ENCODE measurements at places on chromosomes 12 and 14.

GRCh38 chr12:89988188-89988915, 279.7 kb upstream of the ATP2B1 start:
- peak; percentile 46 for DNase-seq

DNA sequence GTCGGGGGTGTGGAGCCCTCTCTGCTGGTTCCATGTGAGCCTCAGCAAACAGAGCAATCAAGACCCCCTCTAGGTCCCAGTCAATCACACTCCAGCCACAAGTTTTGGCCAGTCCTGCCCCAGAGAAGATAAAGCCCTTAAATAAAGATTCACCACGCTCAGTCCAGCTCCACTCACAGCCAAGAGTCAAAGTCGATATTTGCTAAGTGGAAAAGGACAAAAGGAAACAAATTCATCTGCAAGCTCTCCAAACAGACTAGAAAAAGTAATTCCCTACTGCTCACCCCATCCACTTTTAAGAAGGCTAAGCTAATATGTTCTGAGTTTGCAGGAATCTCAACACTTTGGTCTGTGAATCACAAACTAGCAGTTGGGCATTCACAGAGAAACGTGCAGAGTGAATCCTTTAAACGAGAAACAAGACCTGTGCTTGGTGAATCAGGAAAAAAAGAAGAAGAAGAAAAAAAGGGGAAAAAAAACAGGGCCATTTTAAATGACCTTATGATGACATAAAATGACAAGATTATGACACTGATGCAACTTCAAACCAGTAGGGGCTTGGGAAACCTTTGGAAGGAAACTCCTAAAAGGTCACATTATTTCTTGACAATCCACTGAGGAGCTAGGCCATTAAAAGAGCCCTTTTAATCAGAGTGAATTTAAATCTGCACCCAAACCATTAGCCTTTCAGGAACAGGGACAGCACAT, 41.8 kb upstream of the FOXN3 start:
- DNase-seq = no peak

DNA sequence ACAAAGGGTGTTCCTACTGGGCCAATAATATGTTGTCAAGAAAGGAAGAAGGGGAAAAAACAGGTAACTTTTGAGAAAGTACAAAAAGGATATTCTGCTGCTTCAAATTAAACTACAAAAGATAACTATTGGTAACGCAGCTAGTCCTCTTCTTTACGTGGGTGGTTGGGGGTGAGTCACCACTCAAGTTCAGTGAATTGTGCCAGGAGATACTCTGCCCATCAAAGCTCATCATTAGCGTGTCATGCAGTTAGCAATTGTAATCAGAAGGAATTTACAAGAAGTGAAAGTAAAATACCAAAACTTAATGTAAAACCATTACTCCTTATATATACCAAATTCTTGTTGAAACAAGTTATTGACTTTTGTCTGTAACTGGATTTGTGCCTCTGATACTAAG, 342.0 kb downstream of the NPAS3 start:
- DNase-seq = no peak

- no peak for DNase-seq
Observed at GRCh38 chr12:131619736-131620506, 91.0 kb upstream of the SFSWAP start.

GRCh38 chr12:8064131-8064530, 2.0 kb downstream of the C3AR1 start:
- no peak for DNase-seq

GRCh38 chr12:28050606-28051005, 78.1 kb upstream of the PTHLH start:
- DNase-seq = no peak

- DNase-seq = no peak
Observed at GRCh38 chr12:20567413-20567812, 127.7 kb upstream of the SLCO1C1 start.

DNA sequence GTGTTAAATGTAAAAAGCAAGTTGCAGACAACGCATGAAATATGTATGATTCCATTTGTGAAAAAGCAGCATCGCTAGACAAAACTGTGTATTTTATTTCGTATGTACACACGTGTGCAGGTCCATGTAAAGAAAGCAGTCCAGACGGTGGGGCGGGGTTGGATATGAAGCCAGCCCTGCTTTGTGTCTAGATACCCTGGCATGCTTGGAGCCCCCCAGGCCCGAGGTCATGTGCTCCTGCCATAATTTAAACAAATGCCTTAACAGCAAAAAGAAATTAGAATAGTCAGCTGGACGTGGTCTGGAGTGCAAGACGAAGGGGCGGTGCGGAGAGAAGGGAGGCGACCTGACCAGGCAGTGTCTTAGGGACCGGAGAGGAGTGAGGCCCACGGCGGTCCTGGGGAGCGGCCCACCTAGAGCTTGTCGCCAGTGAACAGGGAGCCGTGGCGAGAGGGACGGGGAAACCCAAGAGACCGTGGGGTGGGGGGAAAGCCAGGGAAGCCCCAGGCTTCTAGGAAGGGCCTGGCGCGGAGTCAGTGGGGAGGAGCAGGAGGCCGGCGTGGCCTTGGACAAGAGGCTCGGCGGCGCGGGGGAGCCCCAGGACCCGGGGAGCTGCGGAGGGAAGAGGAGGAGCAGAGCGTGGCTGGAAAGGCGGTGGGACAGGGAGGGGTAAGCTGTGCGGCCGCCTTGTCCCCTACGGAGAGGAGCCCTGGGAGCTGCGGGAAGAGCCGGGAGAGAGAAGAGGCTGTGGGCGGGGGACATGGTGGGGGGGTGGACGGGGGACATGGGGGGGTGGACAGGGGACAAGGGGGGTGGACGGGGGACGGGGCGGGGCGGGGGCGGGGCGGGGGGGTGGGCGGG, 118.5 kb upstream of the C14orf180 start:
- DNase-seq = peak; percentile 37

DNA sequence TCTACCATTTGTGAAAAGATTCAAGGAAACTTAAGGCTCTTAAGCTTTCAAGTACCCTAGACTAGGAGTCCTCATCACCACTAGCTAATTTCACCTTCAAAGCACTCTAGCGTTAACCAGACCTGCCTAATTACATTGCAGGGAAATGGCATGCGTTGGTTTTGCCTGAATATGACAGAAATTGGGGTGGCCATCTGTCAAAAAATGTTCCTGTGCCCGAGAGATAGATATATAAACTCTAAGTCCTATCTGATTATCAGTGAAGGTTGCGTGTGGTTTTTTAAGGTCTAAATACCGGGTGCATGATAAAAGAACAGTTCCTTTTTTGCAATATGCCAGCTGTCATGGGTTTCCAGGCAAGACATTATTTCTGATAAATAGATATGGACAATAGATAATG, 48.3 kb downstream of the SPRING1 start:
- no peak for DNase-seq

- no peak for DNase-seq
Observed at GRCh38 chr12:105425254-105426174, 95.0 kb downstream of the C12orf75 start.

- DNase-seq = no peak
Observed at GRCh38 chr14:101290611-101291010, 270.7 kb upstream of the DIO3 start.

DNA sequence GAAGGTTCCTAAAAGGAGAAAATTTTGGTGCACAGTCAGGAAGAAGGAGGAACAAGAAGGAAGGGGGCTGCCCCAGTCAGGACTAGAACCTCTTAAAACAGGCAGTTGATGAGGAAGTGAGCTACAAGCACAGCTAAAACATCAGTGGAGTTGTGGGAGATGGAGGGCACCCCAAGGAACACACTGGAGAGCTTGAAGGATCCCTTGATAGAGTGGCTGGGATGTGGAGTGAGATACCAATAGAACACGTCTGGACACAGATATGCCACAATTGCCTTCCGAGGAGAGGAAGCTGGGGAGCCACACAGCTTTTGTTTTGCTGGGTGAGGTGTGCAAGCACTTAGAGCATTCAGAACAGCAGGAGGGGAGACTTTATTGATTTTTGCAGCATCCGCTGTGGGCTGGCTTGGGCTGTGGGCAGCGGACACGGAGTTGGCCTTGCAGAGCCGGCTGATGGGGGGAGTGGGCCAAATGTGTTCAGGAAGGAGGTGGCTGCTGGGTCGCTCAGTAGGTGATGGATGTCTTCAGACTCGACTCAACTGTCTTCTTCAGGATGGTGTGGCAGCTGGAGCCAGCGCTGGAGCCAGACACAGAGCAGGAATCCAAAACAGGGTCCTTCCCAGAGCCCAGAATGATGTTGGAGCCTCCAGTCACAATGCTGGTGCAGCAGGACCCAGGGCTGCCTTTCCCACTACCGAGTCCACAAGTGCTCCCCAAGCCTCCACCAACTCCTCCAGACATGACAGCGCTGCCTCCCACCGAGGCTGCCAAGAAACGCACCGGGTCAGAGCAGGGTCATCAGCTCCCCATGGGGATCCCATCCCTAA, 4.7 kb upstream of the KRT79 start:
- DNase-seq = no peak

- no peak for DNase-seq
Observed at GRCh38 chr14:35932659-35933159, 106.6 kb downstream of the BRMS1L start.

- peak; percentile 78 for DNase-seq
Observed at GRCh38 chr12:117025481-117026151, 73.6 kb downstream of the TESC start.

GRCh38 chr14:93099196-93099595, 16.5 kb downstream of the ITPK1 start:
- no peak for DNase-seq

DNA sequence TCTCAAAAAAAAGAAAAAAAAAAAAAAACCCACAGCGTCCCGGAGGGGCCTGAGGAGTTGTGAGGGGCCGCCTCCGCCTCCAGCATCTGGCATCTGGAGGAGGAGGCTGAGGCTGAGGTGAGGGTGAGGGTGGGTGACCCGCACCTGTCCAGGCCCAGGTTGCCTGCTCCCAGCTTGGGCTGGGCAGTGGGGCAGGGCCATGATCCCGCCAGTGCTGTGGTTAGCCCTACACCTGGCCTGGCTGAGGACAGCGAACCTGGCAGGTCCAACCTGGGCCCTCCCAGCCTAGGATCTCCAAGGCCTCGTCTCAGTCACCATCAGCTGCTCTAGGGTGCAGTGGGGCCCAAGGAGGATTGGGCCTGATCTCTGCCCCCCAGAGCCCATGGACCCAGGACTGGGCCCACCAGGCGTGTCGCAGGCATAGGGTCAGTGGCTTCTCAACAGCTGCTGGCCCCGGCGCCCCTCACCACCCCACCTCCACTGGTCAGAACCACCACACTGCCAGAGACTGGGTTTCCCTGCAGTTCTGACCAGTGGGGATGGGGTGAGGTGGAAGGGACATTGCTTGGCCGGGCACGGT, 36.3 kb upstream of the RCOR1 start:
- no peak for DNase-seq

DNA sequence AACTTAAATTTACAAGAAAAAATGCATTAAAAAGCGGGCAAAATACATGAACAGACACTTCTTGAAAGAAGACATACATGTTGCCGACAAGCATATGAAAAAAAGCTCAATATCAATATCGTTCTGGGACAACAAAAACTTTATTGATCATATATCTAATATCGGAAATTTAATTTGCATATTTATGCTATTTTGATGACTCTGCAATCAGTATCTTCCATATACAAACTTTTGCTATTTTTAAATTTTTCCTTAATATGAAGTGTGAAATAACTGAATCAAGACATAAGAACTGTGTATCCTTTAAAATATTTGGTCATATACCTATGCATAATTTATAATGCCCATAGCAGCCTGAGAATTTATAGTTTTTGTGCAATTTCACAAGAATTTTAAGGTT, 224.6 kb downstream of the ALX1 start:
- DNase-seq = no peak

DNA sequence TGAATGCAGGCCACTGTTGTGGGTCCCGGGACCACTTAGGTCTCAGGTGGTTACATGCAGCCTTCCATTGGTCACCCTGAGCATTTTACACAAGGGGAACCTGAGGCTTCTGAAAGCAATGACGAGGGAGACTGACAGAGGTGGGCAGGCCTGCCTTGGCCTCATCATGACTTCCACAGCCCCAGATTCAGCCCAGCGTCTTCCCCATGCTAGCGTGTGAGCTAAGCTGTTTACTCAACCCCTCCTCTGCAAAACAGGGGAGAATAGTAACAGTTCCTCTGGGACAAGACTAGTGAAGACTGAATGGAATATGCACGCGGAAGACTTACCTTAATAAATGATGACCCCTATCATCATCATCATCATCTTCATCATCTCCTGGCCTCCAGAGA, 46.8 kb downstream of the VWF start:
- DNase-seq = no peak

DNA sequence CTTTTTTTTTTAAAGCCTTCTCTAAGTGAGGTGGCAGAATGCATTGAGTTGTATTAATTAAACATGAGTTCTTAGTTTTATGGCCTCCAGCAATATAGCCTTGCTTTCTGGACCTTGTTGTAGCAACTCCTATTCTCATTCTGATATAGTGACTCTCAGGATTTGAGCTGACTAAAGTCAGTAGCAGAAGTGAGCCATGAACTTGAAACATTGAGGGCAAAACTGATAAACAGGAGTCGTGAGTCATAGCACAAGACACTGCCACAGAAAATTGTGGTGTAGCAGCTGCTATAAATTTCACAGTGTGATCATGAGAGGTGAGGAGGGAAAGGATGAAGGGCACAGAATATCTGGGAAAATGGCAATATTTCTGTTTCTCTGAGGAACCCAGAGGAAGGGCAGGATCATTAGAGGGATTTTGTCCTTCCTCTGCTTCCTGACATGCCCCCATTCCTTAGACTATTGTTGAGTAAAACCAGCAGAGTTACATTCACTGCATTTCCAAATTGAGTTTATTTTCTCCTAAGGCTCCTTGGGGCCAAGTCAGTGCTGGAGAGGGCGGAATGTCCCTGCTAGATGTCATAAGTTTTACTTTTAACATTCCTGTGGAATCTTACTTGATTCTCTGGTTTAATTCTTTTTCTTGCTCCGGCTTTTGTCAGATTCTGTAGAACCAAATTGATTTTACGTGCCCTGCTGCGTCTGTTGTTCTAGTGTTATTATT, 7.5 kb downstream of the KLRG1 start:
- peak; percentile 16 for DNase-seq

DNA sequence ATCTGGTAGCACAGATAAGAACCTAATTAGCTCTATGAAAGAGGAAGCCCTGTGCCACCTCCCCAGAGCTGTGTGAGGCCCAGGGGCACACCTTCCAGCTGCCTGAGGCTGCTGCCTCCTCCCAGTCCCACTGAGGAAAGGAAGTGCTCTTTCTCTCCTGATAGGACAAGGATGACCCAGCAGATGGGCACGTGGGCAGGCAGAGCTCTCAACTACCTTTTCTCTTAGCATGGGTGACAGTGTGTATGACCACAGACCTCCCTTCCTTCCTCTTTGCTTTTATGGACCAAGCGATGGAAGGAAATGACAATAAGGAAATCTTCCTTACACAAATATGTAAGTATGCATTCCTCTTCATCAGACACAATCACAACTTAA, 127.6 kb upstream of the AMIGO2 start:
- DNase-seq = peak; percentile 47

- no peak for DNase-seq
Observed at GRCh38 chr14:64581363-64581762, 31.6 kb downstream of the PPP1R36 start.
